CD4-positive, alpha-beta T cell (primary cell): ENCODE measurements at places on chromosomes 3 and 15. TPM values are rescaled to one million over a fixed set of nuclear protein-coding genes. Genes with fewer than 3 reads are reported as not detected.

DNA sequence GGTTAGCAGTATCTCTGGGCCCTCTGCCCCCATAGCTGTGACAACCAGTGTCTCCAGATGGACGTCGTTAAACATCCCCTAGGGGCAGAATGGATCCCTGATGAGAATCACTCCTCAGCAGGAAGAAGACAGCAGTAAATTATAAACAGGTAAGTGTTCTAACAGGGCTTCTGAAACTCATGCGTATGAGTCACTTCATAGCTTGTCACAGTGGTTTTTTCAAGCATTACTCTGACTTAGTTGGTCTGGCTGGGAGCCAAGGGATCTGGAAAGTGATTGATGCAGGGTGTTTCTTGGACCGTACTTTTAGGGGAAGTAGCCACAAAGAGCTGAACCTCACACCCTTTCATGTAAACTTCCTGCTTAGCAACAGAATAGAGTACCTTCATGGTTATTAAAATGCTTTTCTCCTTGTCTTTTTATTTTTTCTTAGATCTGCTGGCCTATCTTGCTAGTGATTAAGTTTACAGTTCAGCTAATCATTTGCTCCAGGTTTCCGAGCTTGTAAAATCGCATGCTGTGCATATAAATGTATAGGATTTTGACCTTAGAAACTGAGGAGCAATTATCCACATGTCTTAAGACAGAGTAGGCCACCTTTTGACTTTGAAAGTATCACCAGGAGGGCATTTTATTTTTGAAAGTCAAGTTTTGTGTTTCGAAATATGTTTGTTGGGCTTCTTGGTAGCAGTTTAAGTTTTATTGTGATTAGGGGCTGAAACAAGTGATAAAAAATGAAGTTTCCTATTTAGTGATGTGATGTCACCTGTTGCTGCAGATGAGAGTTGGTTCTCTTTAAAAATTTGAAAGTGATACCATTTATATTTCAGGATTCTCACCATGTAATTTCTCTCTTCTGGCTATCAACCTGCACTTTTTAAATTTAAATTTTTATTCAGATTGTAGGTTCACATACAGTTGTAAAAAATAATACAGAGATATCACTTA lies 333.9 kb downstream of the PTPRG start:
- no peak overlapping the region for H3K27ac ChIP-seq
- no peak overlapping the region for H3K4me3 ChIP-seq
- H3K36me3 ChIP-seq: no peaks in the 10 kb centered on the region
- no peaks in the 10 kb centered on the region for H3K27me3 ChIP-seq

GRCh38 chr3:100032243-100032642 lies 82.1 kb downstream of the FILIP1L start:
- H3K27me3 ChIP-seq: no peaks in the 10 kb centered on the region
- H3K27ac ChIP-seq: no peak overlapping the region
- DNase-seq: no peak
- no peaks in the 10 kb centered on the region for H3K4me1 ChIP-seq
- no peaks in the 10 kb centered on the region for H3K36me3 ChIP-seq
- H3K4me3 ChIP-seq: no peak overlapping the region

TM4SF4 gene
- total RNA-seq: not detected

GRCh38 chr3:53696401-53697172 lies 149.6 kb downstream of the CHDH start:
- H3K27me3 ChIP-seq: peaks cover 4% of the 10 kb centered on the region
- no peak overlapping the region for H3K4me3 ChIP-seq
- H3K36me3 ChIP-seq: no peaks in the 10 kb centered on the region
- no peak overlapping the region for H3K27ac ChIP-seq

DNA sequence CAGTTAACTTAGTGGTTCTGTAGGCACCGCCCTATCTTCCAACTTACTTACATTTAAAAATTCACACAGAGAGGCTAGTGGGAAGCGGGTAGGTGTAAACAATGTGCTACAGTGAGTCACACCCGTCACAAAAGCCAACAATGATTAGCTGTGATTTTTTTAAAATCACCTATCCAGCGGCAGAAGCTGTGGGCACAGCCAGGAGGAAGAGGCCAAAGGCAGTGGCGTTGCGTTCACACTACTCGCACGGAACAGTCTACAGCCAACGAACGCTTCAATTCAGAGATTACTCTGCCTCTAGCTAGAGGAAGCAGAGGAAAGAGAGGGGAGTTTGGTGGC lies 2.5 kb upstream of the NLGN1 start:
- peaks cover 59% of the 10 kb centered on the region for H3K27me3 ChIP-seq
- peak overlapping the region; percentile 19 for H3K4me3 ChIP-seq
- peaks cover 26% of the 10 kb centered on the region for H3K4me1 ChIP-seq
- no peaks in the 10 kb centered on the region for H3K36me3 ChIP-seq

GRCh38 chr3:189311521-189311920 lies 139.8 kb downstream of the TPRG1 start:
- no peak for DNase-seq
- H3K27ac ChIP-seq: no peak overlapping the region
- no peaks in the 10 kb centered on the region for H3K27me3 ChIP-seq
- no peaks in the 10 kb centered on the region for H3K36me3 ChIP-seq
- H3K4me1 ChIP-seq: peaks cover 4% of the 10 kb centered on the region
- H3K4me3 ChIP-seq: no peak overlapping the region

TUSC7 gene
- total RNA-seq: not detected

FSIP1 gene
- 0.22 TPM for total RNA-seq

DNA sequence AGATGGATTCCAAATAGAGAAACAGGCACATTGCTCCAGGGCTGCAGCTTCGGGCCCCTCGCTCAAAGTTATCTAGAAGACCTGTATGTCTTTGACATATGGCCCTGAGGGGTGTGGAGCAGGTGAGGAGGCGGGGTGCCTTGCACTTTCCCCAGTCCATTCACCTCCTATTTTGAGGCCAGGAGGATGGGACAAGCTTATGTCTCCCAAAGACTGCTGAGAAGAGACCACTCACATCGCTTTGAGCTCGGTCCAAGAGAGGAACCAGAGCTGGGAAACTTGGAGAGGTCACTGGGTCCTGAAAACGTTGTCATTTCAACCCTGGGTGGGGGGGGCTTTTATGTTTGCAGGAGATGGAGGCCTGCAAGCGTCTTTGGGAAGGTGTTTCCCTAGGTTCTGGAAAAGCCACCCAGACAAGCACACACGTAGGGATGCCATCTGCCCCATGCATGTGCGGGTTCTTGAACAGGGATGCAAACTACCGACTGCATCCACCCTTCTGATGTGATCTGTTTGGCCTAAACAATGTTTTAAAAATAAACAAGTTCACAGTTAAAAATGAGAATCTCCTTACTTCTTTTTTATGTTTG lies 33.7 kb upstream of the SYNM start:
- no peaks in the 10 kb centered on the region for H3K4me1 ChIP-seq
- H3K36me3 ChIP-seq: no peaks in the 10 kb centered on the region
- no peaks in the 10 kb centered on the region for H3K27me3 ChIP-seq
- no peak overlapping the region for H3K4me3 ChIP-seq

- H3K36me3 ChIP-seq: peaks cover 63% of the 10 kb centered on the region
- H3K4me1 ChIP-seq: peaks cover 13% of the 10 kb centered on the region
- no peak for DNase-seq
Observed at GRCh38 chr3:38017445-38018295, 11.8 kb downstream of the PLCD1 start.

- DNase-seq: no peak
- H3K27me3 ChIP-seq: no peaks in the 10 kb centered on the region
- no peak overlapping the region for H3K4me3 ChIP-seq
- H3K36me3 ChIP-seq: peaks cover 5% of the 10 kb centered on the region
- H3K27ac ChIP-seq: no peak overlapping the region
- no peaks in the 10 kb centered on the region for H3K4me1 ChIP-seq
Observed at GRCh38 chr3:157190380-157190872, 30.5 kb upstream of the CCNL1 start.

DNA sequence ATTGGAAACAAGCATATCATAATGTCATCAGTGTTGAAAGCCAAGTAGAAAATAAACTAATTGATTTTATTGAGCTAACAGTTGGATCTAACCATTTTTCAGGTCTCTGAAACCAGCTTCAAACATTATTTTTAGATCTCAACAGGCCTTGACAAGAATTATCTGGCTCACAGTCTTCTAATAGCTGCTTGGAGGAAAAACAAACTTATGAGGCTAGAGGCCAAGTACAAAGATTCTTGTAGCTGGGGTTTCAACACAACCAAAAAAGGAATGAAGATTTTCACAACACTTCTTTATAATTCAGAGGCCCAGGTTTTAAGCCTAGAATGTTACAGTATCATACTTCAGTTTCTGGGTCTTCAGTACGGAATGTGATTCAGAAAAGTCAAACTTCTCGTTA lies 3.7 kb downstream of the SETMAR start:
- peaks cover 5% of the 10 kb centered on the region for H3K36me3 ChIP-seq
- peaks cover 20% of the 10 kb centered on the region for H3K4me1 ChIP-seq
- H3K27me3 ChIP-seq: no peaks in the 10 kb centered on the region
- H3K27ac ChIP-seq: no peak overlapping the region
- H3K4me3 ChIP-seq: no peak overlapping the region

RTP3 gene
- total RNA-seq: not detected

IL16 gene
- total RNA-seq: 168 TPM

EID1 gene
- 41.0 TPM for total RNA-seq
